ENCODE measurements at places on chromosomes 16 and 17. TPM values are rescaled to one million over a fixed set of nuclear protein-coding genes. Genes with fewer than 3 reads are reported as not detected.
A peak's percentile ranks its signal among the peaks of the same experiment; 100 is the strongest.

The COL1A1 gene
- total RNA-seq, result 12.2 TPM

The SDR42E1 gene
- 8.4 TPM for total RNA-seq

The ZFP3 gene
- total RNA-seq, result 11.9 TPM

The WNT9B gene
- not detected for total RNA-seq

The ADAD2 gene
- 0.78 TPM for total RNA-seq

The DHX58 gene
- total RNA-seq, result 12.9 TPM

DNA sequence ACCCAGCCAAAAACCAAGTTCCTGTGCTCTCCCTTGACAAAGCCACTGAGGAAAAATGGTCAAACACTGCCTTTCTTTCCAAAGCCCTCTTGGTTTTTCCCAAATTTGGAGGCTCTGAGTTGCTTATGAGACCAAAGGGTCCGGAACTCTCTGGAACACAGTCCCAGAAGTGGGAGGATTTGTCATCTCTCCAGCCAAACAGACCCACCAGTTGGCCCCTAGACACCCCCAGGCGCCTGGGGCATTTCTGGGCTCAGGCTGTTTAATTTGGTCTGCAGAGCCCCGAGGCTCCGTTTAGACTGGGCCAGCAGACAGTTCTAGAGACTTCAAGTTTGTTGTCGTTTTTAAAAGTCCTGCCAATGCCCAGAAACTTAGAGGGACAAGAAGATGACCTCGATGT lies 239.1 kb downstream of the SEC14L1 start:
- H3K27ac ChIP-seq, result peak overlapping the region; percentile 18
- H3K36me3 ChIP-seq, result no peaks in the 10 kb centered on the region
- no peak for DNase-seq
- H3K4me3 ChIP-seq, result no peak overlapping the region
- H3K4me1 ChIP-seq, result peaks cover 100% of the 10 kb centered on the region

- H3K4me1 ChIP-seq, result peaks cover 17% of the 10 kb centered on the region
- DNase-seq, result peak; percentile 13
- H3K27me3 ChIP-seq, result no peaks in the 10 kb centered on the region
- H3K4me3 ChIP-seq, result peak within 1 kb of the TSS; percentile 35
- H3K36me3 ChIP-seq, result no peaks in the 10 kb centered on the region
- no peak within 1 kb of the TSS for H3K27ac ChIP-seq
Observed at GRCh38 chr17:73644145-73645049, at the start of gene SDK2. Gene SDK2, minus strand, starts transcription at chr17:73644445. Its CDS starts 357 bp downstream, at chr17:73644088.

DNA sequence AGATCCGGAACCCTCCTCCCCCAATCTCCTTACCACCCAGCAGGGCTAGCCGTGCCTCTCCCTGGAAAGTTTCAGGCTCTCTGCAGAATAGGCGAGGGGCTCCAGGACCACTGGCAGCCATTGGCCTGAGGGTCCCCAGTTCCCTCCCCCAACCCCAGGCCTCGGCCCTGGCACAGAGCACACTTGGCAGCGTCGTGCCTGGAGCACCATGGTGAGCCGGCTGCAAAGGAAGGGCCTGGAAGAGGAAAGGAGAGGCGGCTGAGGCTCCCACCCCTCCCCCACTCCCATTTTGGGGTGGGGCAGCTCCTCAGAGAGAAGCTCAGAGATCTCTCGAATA lies 369 bp upstream of the BTBD17 start:
- peak overlapping the region; percentile 10 for H3K27ac ChIP-seq
- peaks cover 25% of the 10 kb centered on the region for H3K4me1 ChIP-seq
- H3K27me3 ChIP-seq, result no peaks in the 10 kb centered on the region
- H3K36me3 ChIP-seq, result no peaks in the 10 kb centered on the region
- H3K4me3 ChIP-seq, result no peak overlapping the region
- DNase-seq, result no peak

DNA sequence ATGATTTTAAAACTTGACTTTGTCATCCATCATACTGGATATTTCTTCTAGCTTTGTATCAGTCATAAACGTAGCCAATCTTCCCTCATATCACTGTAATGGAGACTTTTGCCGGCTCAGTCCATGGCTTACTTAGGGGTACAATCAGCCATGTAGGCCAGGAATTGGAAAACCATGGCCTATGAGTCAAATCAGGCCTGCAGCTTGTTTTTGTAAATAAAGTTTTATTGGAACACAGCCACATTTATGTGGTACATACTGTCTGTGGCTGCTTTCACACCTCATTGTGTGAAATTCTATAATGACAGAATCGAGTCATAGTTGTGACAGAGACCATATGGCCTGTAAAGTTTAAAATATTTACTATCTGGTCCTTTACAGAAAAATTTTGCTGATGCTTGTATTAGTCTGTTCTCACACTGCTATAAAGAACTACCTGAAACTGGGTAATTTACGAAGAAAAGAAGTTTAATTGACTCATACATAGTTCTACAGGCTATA lies 64.5 kb upstream of the CDH13 start:
- H3K4me1 ChIP-seq, result no peaks in the 10 kb centered on the region
- H3K36me3 ChIP-seq, result no peaks in the 10 kb centered on the region
- DNase-seq, result no peak

- no peaks in the 10 kb centered on the region for H3K27me3 ChIP-seq
- H3K4me3 ChIP-seq, result no peak within 1 kb of the TSS
- no peak within 1 kb of the TSS for H3K27ac ChIP-seq
- no peak for DNase-seq
Observed at GRCh38 chr16:75218256-75219076, at the start of gene CTRB1. Gene CTRB1, plus strand, starts transcription at chr16:75218988. Its CDS starts 20 bp downstream, at chr16:75219008.

DNA sequence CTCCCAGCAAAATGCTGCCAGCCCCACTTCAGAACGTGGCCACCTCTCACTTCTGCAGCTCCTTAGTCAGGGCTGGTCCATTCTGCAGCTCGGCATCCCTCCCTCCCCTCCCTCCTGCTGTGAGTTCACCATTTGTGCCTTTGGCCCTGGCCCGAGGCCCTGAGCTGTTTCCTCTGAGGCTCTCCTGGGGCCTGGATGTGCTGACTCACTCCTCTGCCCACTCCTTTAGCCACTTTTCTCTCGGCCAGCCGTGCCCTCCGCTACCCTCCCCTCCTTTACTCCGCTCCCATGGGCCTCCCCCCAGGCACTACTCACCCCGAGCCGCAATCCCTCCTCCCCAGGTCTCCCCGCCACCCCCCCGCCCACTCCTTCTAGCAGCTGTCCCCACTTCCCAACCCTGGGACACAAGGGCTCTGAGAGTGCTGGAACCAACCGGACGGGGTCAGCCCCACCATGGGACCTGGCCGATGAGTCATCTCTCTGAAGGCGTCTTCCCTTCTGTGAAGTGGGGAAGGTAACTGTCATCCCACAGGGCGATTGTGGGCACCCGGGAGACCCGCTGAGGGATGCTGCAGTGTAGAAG lies 11.5 kb downstream of the KCNG4 start:
- H3K27ac ChIP-seq, result peak overlapping the region; percentile 78
- H3K27me3 ChIP-seq, result no peaks in the 10 kb centered on the region
- peak; percentile 96 for DNase-seq

DNA sequence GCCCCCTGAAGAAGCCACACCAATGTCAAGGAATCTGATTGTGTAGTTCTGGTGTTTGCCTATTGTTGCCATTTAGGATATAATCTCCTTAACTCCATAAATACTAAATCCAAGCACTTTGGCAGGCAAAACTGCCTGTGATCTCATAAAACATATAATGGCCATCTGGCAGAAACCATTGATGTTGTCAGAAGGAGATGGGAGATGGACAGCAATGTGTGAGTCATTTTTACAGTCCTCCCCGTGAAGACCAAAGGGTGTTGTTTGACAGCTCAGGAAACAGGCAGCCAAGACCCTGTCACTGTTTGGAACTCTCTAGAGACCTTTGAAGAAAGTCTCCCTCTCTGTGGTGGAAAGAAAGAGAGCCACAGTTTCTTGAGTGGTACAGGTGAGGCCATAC lies 454.1 kb downstream of the HS3ST3B1 start:
- no peaks in the 10 kb centered on the region for H3K4me1 ChIP-seq
- no peak overlapping the region for H3K27ac ChIP-seq

DNA sequence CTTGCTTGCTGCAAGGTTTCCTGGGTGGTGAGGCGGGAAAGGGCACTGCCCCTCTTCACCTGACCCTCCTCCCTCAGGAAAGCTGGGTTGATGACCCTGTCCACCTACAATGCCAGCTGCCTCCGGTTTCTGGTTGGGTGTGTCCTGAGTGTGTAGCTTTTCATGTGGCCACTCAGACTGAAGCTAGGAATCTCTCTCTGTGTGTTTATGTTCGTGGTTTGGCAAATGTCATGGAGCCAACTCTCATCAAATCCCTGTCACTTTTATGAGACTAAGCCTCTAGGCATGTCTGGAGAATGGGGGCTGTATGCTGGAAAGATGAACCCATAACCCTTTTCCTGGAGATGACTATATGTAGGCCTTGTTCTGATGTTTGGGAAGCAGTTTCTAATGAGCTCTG lies 17.1 kb downstream of the PLEKHG4 start:
- no peak overlapping the region for H3K27ac ChIP-seq
- no peaks in the 10 kb centered on the region for H3K36me3 ChIP-seq
- no peak overlapping the region for H3K4me3 ChIP-seq
- peaks cover 3% of the 10 kb centered on the region for H3K4me1 ChIP-seq
- no peaks in the 10 kb centered on the region for H3K27me3 ChIP-seq

DNA sequence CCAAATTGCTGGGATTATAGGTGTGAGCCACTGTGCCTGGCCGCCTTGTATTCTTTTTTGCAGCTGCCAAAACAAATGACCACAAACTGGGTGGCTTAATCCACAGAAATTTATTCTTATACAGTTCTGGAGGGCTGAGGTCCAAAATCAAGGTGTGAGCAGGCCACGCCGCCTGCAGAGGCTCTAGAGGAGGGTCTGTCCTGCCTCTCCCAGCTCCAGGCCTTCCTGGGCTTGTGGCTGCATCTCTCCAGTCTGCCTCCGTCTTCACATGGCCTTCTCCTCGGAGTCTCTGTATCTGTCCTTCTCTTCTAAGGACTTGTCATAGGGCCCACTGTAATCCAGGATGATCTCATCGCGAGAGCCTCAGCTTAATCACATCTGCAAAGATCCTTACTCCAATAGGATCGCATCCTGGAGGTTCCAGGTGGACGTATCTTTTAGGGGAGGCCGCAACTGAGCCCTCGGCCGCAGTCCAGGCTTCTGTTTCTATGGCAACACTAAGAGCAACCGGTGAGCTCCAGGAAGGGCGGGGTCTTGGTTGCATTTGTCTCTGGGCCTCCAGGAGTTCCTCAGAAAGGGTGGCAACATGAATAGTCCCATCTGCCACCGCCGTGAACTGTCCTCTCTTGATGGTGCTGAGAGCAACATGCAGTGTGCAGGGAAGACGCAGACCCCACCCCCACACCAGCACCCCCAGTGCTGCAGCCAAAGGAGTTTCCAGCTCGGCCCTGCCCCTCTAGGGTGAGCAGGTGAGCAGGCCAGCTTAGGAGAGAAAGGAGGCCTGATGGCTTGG lies 29.5 kb upstream of the CREBBP start:
- no peak for DNase-seq
- H3K4me1 ChIP-seq, result no peaks in the 10 kb centered on the region
- H3K27me3 ChIP-seq, result no peaks in the 10 kb centered on the region
- no peak overlapping the region for H3K4me3 ChIP-seq
- H3K36me3 ChIP-seq, result no peaks in the 10 kb centered on the region

DNA sequence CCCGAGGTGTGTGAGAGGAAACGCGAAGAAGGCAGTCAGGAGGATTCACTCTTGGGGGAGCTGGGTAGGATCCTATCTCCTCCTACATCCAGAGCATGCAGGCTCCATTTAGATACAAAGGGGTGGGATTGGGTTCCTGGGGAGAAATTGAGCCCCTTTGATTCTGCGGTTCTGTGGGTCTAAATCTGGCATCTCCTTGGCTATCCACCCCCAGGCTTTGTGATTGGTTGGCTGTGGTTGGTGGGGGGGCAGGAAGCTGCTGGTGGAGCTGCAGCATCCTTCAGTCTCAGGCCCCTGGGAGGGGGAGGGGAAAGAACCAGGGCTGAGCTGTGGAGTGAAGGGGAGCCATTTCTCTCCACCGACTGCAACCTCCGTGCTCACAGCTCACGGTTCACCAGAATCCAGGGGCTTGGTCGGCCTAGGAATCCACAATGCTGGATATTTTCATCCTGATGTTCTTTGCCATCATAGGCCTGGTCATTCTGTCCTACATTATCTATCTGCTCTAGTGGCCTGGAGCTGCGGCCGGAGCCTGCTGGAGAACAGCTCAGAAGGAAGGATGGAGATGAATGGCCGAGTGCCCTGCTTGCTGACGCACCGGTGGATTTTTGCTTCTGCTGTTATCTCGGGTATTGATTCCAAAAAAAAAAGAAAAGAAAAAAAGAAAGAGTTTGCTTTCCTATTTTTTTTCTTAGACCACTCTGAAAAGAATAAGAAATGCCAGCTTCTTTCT lies at the start of gene LASP1NB:
Gene LASP1NB (plus strand): TSS at position 352 of the 733 bp plus-strand sequence.
- peak within 1 kb of the TSS; percentile 3 for H3K27ac ChIP-seq

GRCh38 chr16:57611181-57611580 lies 17.2 kb upstream of the ADGRG1 start:
- no peaks in the 10 kb centered on the region for H3K27me3 ChIP-seq
- H3K36me3 ChIP-seq, result no peaks in the 10 kb centered on the region
- H3K4me3 ChIP-seq, result no peak overlapping the region
- no peak for DNase-seq
- H3K4me1 ChIP-seq, result peaks cover 3% of the 10 kb centered on the region
- H3K27ac ChIP-seq, result peak overlapping the region; percentile 38

DNA sequence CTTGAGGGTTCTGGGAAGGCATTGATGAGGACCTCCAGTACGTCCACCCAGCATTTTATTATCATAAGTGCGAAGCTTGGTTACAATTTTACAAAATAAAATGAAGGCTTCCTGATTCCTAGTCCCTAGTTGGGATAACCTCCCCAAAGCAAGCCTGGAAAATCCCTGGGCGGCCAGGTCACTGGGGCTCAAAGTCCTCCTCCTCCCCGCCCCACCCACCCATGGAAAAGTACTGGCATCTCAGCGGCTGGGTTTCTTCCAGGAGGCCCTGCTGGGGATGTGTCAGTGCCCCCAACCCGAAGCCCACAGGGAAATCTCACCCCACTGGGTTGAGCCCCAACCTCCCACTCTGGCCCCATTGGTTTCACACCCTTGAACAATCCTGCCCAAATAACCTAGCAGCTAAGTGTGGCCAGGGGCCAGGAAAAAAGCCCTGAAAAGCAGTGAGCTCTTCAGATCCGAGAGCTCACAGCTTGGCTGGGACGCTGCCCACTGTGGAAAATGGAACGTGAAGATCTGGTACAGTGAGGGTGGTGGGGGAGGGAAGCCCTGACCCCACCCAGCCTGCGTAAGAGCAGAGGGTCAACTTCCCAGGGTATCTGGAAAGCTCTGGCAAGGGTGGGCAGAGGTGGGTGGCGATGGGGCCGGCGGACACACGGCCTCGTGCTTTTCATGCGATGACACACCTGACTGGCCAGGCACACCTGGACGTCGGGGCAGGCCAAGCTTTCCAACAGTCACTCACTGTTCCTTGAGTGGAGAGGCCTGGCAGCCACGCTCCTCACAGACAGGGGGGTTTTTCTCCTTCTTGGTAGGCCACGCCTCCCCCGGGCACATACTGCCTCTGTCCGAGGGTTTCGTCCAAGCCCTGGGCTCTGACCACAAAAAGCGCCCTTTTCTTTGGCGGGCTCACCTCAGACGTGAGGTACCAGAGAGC lies 324.5 kb downstream of the SOX9 start:
- H3K36me3 ChIP-seq, result no peaks in the 10 kb centered on the region
- peaks cover 13% of the 10 kb centered on the region for H3K4me1 ChIP-seq
- peak overlapping the region; percentile 80 for H3K27ac ChIP-seq
- H3K27me3 ChIP-seq, result no peaks in the 10 kb centered on the region
- no peak overlapping the region for H3K4me3 ChIP-seq

Data from thyroid gland (tissue), 4 donors.